Activated CD4-positive, alpha-beta T cell treated with anti-CD3 and anti-CD28 coated beads, Interleukin-2, amount 10 ng/mL, durations not matched to agents 24 days and 14 days (primary cell): ENCODE measurements at places on chromosomes 13 and 19.

GRCh38 chr19:16914421-16914820 is 25.6 kb downstream of the F2RL3 start:
- DNase-seq, result no peak

DNA sequence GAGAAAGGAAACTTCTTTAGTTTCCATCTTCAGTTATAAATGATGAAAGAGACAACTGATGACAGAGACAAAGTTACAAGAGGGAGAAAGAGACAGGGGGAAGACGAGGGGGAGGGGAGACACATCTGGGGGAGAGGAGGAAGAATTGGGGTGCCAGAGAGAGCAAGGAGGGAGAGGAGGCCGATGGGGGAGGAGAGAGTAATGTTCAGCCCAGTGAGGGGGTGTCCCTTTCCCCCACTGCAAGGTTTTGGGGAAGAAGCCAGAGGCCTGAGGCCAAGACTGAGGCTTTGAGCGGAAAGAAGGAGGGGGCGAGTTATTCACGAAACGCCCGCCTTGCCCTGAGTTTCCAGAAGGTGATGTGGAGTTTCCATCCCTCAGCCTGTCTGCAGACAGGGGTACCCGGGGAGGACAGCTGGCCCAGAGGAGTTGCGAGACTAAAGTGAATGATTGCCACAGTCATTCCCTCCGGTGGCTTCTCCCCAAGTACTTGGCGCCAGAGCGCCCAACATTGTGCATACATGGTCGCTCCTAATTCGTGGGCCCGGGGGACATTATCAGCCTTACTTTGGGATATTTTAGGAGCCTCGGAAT is 558 bp upstream of the PPAN start:
- peak; percentile 90 for DNase-seq

- no peak for DNase-seq
These were observed 134.2 kb upstream of the PEG3 start for GRCh38 chr19:56974556-56975207.

GRCh38 chr19:6693056-6693471 is 23.1 kb upstream of the TNFSF14 start:
- no peak for DNase-seq

GRCh38 chr13:92564942-92565341 is 661.7 kb upstream of the GPC6 start:
- no peak for DNase-seq

DNA sequence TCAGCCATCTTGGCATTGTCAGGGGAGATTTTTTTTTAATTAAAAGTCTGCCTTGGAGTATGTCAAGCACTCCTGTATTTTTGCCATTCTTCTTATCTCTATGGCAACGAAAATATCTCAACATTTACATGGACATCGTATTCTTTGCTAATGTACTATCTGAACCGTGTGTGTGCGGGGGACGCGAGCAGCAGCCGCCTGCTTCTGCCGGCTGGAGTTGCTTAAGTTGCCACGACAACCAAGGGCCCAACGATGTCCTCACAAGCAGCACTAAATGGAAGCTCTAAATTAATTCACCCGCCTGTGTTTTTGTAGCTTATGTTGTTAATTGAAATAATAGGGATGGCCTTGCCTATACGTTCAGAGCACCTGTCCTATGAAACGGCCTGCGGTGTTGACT is 309.5 kb downstream of the TEX29 start:
- no peak for DNase-seq

DNA sequence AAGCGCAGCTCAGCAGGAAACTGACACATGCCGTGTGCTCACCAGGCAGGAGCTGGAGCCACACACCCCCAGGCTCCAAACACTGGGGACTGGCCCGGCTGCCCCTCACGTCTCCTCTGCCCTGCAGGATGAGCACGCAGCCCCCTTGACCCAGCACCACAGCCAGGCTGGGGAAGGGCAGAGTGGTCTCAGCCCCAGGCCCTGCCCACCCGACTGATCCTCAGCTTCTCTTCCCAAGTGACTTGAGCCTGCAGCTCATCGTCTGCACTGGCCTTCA is 20.3 kb downstream of the GRTP1 start:
- DNase-seq, result no peak

DNA sequence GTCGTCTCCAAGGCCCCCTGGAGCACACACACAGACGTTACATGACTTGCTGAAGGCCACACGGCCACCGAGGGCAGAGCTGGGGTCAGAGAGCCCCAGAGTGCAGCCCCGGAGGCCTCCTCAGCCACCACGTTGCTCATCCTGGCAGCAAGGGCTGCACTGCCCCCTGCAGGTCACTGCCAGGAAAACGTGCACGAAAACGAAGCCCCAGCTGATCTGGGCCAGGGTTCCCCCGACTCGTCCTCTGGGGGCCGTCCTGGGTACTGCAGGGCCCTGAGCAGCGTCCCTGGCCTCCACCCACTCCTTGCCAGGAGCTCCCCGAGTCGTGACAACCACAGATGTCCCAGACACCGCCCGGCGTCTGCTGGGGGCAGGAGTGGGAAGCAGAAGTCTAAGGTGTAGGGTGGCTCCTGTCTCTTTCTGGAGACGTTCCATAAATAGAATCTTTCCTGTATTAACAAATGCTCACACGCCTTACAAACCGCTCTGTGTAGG is 3.4 kb downstream of the TPGS1 start:
- peak; percentile 98 for DNase-seq

- no peak for DNase-seq
These were observed 246.0 kb downstream of the NALCN start for GRCh38 chr13:101170306-101170705.

DNA sequence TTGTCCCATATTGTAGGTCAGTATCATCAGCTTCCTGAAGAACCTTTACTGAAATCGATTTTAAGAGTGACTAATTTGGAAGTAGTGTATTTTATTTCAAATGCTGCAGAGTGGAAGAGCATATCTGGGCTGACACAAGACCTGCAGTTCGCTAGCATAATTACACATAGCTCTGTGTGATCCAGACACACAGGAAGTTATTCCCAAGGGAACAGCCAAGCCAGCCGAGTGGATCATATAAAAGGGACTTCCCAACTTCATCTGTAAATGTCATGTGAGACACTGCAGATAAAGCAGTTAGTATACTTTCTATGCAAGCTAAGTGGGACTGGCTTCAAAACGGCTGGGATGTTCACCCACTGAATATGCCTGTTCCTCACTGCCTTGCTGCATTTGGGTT is 760.4 kb downstream of the SLITRK1 start:
- DNase-seq, result no peak

DNA sequence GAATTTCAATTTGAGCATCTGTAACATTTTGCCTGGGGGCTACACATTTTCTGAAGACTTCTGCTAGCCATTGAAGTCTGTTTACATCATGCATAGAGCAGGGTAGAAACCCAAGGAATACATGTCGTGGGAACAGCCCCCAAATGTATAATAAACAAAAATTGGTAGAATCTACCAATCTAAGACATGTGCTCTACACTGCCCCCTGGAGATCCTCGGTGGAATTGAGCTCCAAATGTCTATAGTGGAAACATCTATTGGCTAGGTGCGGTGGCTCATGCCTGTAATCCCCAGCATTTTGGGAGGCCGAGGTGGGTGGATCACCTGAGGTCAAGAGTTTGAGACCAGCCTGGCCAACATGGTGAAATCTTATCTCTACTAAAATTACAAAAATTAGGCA is 57.3 kb downstream of the MBD3L2B start:
- DNase-seq, result peak; percentile 78

DNA sequence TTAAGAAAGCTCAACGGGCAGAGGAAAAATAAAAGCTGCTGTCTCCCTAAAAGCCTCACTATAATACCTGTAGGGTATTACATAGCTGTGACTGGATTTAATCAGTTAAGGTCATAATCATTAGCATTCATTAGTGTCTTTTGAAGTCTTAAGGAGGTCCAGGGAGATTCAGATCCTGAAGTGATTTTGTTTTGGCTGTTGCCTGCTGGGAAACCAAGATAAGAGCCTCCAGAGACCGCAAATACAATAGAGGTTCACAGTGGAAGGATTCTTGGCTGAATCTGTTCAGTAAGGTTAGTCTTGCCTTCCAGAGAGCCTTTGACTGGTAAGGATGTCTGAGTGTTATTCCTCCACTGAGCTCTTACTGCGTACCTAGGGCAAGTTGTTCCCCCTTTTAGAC is 54.0 kb upstream of the TNFRSF19 start:
- no peak for DNase-seq

- no peak for DNase-seq
These were observed 36.8 kb downstream of the VSTM2B start for GRCh38 chr19:29562299-29563297.

GRCh38 chr19:29650772-29651387 is 14.4 kb upstream of the PLEKHF1 start:
- DNase-seq, result no peak

DNA sequence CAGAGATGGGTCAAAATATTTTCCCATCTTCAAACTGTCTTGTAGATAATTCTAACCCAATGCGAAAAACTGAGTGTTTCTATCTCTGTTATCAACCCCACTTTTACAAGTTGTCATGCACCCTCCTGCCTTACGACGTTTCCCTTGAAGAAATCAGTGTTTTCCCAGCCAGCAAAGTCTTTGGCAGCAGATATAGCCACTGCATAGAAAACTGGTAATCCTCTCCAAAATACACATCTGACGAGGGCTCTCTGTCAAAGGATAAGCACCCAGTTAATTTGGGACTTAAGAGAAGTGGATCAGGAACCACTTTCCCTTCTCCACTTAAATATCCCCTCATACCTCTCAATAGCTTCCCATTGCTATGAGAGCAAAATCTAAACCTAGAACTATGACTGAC is 351.9 kb upstream of the MIR17HG start:
- no peak for DNase-seq

DNA sequence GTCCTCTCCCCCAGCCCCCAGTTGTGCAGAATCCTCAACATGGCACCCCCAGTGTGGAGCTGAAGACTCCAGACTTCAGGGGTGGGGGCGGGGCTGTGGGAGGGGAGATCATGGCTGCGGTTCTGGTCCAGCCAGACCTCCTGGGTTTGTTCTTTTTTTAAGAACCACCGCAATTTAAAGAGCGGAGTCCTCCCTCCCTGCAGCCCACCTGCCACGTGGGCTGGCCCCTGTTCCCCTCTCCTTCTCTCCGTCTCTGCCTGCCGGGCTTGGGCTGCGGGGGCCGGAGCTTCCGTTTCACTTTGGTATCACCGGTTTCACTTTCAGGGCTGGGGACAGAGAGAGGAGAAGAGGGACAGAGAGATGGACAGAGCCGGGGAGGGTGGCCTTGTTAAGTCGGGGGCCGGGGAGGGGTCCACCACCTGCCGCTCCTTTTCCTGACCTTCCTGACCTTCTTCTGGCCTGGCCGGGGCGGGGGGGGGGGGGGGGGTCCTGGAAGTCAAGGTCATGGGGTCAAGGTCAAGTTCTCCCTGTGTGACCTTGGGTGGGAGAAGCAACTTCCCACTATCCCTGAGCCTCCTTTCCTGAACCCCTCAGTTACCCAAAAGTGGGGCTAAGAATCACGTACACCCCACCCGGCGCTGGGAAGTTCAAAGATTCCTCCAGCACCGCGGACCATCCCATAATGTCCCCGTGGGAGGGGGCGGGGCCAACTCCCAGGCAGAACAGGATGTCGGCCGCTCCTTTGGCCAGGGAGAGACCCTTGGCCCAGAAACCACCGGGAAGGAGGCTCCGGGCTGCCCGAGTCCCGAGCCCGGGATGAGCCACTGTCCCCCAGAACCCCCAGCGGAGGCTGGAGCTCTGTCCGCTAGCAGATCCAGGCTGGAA is 11.3 kb upstream of the ZBTB7A start:
- peak; percentile 88 for DNase-seq

GRCh38 chr19:32032561-32032960 is 312.8 kb upstream of the ZNF507 start:
- no peak for DNase-seq

- DNase-seq, result no peak
These were observed 2118.0 kb downstream of the PCDH9 start for GRCh38 chr13:65112123-65112522.

- no peak for DNase-seq
These were observed 37.7 kb downstream of the SMIM24 start for GRCh38 chr19:3442487-3443071.

DNA sequence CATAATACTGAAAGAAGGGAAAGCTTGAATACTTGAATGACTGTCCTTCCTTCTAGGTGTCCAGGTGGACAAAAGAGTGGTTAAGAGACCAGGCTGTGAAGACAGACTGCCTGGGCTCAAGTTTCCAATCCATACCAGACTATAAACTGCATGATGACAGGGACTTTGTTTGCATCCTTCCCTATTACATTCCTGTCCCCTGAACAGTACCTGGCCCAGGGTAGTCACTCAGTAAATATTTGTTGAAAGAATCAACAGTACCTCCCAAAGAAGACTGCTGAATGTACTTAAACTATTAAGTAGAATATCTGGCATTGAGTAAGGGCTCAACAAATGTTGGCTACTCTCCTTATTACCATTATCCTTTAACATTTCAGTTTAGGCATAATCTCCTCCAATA is 29.7 kb downstream of the MIPEP start:
- DNase-seq, result no peak

DNA sequence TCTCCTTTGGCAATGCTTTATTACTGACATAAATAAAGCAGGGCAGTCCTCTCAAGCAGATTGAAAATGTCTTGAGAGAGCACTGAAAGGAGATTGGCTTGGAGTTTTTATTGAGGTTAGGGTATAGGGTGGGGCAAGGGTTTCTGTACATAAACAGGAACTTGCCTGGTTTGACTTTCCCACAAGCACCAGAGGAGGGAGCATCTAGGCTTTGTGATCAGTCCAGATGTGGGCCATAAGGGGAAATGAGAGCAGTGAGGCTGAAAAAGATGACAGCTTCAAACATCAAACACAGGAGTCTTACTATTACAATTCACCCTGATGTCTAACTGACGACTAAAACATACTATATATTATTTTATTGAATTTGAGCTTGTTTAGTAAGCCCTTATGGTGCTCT is 260.9 kb downstream of the MTUS2 start:
- DNase-seq, result peak; percentile 72
